Activated CD4-positive, alpha-beta memory T cell treated with anti-CD3 and anti-CD28 coated beads, Interleukin-2, amount 10 ng/mL, durations not matched to agents 7 days and 5 days (primary cell): ENCODE measurements at places on chromosomes 6 and 20. TPM values are rescaled to one million over a fixed set of nuclear protein-coding genes. Genes with fewer than 3 reads are reported as not detected.

The SIRPG gene
- 109 TPM for total RNA-seq

DNA sequence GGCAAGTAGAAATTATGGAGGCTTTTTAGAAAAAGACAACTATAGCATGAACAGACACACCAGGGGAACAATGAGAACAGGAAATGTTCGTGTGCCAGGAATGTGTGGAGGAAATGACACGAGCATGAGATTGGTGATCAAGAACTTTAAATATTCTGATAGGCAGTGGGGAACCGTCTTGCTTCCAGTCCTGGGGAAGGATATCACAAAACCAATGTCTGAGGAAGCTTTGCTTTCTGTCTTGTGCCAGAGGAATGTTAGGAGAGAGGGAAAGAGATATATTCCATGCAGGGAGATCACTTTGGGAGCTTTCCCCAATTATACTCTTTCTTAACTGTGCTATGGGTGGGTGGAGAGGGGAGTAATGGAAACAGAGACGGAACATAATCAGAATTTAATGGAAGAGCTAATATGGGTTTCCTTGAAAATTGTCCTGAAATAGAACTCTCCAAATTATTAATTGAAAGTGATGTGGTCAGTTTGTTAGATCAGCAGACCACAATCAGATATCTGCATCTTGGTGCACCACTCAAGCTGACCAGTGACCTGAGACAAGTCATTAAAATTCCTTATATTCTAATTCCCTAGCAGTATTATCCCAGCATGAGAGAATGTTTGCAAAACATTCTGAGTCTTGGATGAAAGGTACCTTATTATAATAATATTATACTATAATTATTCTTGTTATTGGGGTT lies 178.2 kb downstream of the SOX4 start:
- no peaks in the 10 kb centered on the region for H3K27me3 ChIP-seq
- H3K36me3 ChIP-seq = no peaks in the 10 kb centered on the region
- no peak overlapping the region for H3K27ac ChIP-seq
- no peaks in the 10 kb centered on the region for H3K4me1 ChIP-seq
- H3K4me3 ChIP-seq = no peak overlapping the region

- no peak overlapping the region for H3K4me3 ChIP-seq
- H3K4me1 ChIP-seq = peaks cover 10% of the 10 kb centered on the region
- H3K36me3 ChIP-seq = no peaks in the 10 kb centered on the region
Observed at GRCh38 chr6:43143235-43144128, 27.6 kb upstream of the SRF start.

GRCh38 chr6:69622230-69622629 lies 174.6 kb downstream of the LMBRD1 start:
- H3K27ac ChIP-seq = no peak overlapping the region
- H3K27me3 ChIP-seq = peaks cover 15% of the 10 kb centered on the region
- DNase-seq = no peak
- H3K4me1 ChIP-seq = no peaks in the 10 kb centered on the region
- H3K4me3 ChIP-seq = no peak overlapping the region
- no peaks in the 10 kb centered on the region for H3K36me3 ChIP-seq

DNA sequence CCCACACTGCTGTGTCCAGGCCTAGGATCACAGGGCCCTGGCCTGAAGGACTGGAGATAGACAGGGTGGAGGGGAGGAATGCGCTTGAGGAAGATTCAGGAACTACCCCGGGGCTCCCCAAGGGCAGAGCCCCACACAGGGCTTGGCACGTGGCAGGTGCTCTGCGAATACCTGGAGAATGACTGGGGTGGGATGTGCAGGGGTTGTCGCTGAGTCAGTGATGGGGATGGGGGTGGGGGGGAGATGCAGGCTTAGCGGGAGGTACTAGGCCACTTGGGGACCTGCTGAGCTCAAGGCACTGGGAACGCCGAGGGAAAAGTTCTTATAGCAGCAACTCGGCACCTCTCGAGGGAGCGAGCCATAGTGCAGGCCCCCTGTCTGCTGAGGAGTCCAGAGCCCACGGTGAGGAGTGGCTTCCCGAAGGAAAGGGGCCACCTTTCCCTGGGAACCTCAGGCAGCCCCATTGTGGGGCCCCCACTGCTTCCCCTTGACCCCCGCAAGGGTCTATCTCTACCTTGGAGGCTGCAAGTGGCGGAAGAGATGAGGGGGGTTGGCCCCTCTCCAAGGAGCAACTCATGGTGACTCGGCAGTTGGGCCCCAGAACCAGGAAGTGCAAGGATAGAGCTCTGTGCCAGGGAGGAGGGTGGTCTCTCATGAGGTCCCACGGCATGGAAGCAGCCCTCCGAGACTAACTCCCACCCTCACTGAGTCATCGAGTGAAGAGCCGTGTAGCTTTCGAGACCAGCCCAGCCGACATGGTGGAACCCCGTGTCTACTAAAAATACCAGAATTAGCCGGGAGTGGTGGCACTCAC lies 33.1 kb downstream of the SRC start:
- no peaks in the 10 kb centered on the region for H3K36me3 ChIP-seq
- peaks cover 11% of the 10 kb centered on the region for H3K4me1 ChIP-seq
- no peak for DNase-seq

GRCh38 chr6:129683601-129684322 lies 26.2 kb downstream of the ARHGAP18 start:
- H3K4me1 ChIP-seq = peaks cover 64% of the 10 kb centered on the region
- H3K27me3 ChIP-seq = no peaks in the 10 kb centered on the region
- H3K27ac ChIP-seq = peak overlapping the region; percentile 83
- peak overlapping the region; percentile 36 for H3K4me3 ChIP-seq
- peaks cover 9% of the 10 kb centered on the region for H3K36me3 ChIP-seq

GRCh38 chr20:14553774-14554534 lies 216.5 kb upstream of the FLRT3 start:
- H3K4me1 ChIP-seq = no peaks in the 10 kb centered on the region
- DNase-seq = no peak
- no peaks in the 10 kb centered on the region for H3K27me3 ChIP-seq

DNA sequence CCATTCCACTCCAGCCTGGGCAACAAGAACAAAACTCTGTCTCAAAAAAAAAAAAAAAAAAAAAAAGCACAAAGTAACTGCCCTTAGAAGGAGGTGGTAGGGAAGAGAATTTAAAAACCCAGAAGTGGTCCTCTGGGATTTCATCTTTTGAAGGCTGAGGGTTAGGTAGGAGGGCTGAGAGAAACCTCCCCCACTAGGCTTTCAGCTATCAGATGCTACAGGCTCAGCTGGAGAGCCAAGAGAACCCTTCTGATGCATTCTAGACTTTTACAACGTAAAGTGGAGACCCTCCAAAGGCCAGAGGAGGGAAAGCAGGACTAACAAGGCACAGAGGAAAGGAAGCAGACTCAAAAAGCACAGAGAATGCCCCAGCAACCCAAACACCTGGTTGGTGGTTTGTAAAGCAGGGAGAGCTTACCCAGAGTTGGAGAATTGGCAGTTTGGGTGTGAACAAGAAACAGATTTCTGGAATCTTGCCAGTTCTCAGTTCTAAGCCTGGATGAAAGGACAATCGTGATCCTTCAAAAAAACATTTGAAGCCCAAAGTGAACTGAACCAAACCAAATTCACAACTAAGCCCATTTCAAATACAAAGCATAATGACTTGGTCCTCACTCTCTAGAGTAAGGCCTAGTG lies 23.2 kb upstream of the SPAG4 start:
- no peak overlapping the region for H3K4me3 ChIP-seq
- H3K4me1 ChIP-seq = no peaks in the 10 kb centered on the region

The SNAP91 gene
- total RNA-seq = not detected

DNA sequence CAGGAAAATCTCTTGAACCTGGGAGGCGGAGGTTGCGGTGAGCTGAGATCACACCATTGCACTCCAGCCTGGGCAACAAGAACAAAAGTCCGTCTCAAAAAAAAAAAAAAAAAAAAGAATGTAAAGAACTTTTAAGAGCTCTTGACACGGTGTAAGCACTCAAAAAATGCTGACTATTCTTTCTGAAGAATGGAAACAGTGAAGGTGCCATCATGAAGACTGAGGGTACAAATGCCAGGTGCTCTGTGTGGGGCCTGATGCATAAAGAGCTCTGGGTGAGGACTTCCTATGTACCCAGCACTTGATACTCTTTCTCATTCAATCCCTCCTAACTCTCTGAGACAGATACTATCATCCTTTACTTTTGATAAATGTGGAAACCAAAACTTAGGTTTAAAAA lies 45.0 kb upstream of the ENPP5 start:
- peaks cover 4% of the 10 kb centered on the region for H3K4me1 ChIP-seq
- DNase-seq = no peak
- H3K4me3 ChIP-seq = no peak overlapping the region
- no peak overlapping the region for H3K27ac ChIP-seq
- peaks cover 8% of the 10 kb centered on the region for H3K27me3 ChIP-seq

The FAM217A gene
- not detected for total RNA-seq

DNA sequence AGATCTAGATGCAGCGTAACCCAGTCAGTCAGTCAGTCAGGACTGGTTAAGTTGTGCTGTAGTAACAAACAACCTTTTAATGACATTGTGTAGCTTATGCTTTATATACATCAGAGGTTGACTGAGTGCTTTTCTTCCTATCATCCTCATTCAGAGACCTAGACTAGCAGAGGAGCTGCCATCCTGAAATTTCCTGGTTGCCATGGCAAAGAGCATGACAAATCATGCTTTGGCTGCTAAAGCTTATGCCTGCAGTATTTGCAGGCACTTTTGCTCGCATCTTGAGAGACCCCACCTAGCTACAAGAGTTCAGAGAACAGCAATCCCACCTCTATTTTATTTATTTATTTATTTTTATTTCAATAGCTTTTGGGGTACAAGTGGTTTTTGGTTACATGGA lies 244.0 kb downstream of the BTBD3 start:
- H3K4me3 ChIP-seq = no peak overlapping the region
- DNase-seq = no peak
- H3K27ac ChIP-seq = no peak overlapping the region
- no peaks in the 10 kb centered on the region for H3K36me3 ChIP-seq

The PSMB9 gene
- total RNA-seq = 372 TPM

GRCh38 chr6:137191670-137192069 lies 18.2 kb upstream of the IL22RA2 start:
- peaks cover 11% of the 10 kb centered on the region for H3K36me3 ChIP-seq
- no peaks in the 10 kb centered on the region for H3K27me3 ChIP-seq
- peaks cover 3% of the 10 kb centered on the region for H3K4me1 ChIP-seq

DNA sequence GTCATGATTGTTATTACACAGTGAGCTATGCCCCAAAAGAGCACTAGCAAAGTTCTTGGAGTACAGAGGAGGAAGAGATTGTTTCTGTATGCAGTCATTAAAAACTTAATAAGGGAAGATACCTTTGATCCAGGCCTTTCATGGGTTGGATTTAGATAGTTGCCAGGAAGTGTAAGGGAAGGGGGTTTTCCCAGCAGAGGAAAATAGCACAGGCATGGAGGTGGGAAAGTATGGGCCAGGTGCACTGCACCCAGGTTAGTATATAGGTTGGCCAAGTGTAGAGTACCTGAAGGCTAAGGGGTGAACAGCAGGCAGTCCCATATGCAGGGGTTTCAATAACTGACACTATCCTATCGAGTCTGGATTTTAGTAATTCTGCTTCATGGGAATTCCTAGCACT lies 101.4 kb downstream of the SOBP start:
- H3K4me3 ChIP-seq = no peak overlapping the region
- H3K27me3 ChIP-seq = peaks cover 53% of the 10 kb centered on the region
- no peaks in the 10 kb centered on the region for H3K36me3 ChIP-seq

The CCN6 gene
- total RNA-seq = not detected

- H3K27ac ChIP-seq = no peak overlapping the region
- no peak for DNase-seq
- H3K27me3 ChIP-seq = no peaks in the 10 kb centered on the region
- H3K4me1 ChIP-seq = no peaks in the 10 kb centered on the region
Observed at GRCh38 chr6:52969359-52969758, 25.7 kb downstream of the GSTA4 start.

- H3K4me1 ChIP-seq = peaks cover 42% of the 10 kb centered on the region
- peaks cover 4% of the 10 kb centered on the region for H3K36me3 ChIP-seq
- no peaks in the 10 kb centered on the region for H3K27me3 ChIP-seq
Observed at GRCh38 chr6:14857001-14857400, 388.9 kb upstream of the JARID2 start.

- H3K4me3 ChIP-seq = no peak overlapping the region
- H3K36me3 ChIP-seq = no peaks in the 10 kb centered on the region
- peaks cover 2% of the 10 kb centered on the region for H3K27me3 ChIP-seq
- H3K27ac ChIP-seq = no peak overlapping the region
- DNase-seq = no peak
Observed at GRCh38 chr20:51837876-51838420, 35.6 kb upstream of the SALL4 start.

DNA sequence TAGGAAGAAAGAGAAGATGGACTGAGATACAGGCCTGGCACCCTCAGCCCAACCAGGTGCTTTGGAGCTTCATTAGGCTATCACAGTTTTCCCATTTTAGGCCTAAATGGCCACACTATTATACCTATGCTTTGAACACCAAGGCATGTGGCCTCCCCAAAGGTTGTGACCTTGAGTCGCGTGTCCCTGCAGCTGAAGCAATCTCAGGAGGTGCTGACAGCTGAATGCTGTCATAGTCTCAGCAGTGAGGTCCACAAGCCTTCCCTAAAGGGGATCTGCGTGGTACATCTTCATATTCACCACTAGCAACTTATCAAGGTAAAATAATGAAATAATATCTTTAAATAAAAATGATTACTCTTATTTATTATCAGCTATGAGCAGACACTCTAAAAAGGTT lies 707.9 kb upstream of the NRSN1 start:
- H3K27me3 ChIP-seq = no peaks in the 10 kb centered on the region
- no peak for DNase-seq
- H3K36me3 ChIP-seq = no peaks in the 10 kb centered on the region
- H3K27ac ChIP-seq = no peak overlapping the region
- H3K4me1 ChIP-seq = no peaks in the 10 kb centered on the region

The TTLL9 gene
- total RNA-seq = not detected

DNA sequence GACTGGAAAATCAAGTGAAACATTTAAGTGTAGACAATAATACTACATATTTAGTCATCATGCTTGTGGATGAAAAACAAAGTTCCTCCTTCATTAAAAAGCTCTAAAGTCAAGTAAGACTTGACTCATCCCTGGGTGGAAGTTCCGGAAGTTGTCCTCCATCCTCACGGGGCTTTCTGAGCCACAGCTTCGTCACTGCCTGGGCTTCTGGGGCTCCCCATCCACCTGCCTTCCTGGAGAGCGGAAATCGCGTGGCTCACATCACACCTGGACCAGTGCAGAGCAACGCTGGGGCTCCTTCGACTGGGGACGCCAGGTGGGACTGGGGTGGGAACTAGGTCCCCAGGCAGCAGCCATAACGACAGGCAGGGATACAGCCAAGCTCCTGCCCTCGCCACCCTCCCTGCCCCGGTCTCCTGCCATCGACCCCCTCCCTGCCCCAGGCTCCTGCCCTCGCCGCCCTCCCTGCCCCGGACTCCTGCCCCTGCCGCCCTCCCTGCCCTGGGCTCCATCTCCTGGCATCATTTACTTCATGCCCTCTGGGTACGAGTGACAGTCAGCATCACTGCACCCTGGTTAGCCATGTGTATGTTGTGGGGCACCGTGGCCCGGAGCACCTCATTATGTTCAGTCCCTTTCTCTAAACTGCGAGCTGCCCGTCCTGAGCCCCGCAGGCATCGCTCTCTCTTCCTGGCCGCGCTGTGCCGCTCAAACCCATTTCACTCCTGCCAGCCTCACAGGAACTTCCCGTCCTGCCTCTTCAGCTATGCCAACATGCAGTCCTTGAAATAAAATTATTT lies 12.9 kb downstream of the THBS2 start:
- H3K4me3 ChIP-seq = no peak overlapping the region
- DNase-seq = no peak
- no peaks in the 10 kb centered on the region for H3K36me3 ChIP-seq
- no peaks in the 10 kb centered on the region for H3K4me1 ChIP-seq

The SRSF12 gene
- total RNA-seq = not detected

- no peak for DNase-seq
- H3K4me1 ChIP-seq = peaks cover 59% of the 10 kb centered on the region
- H3K4me3 ChIP-seq = no peak overlapping the region
- H3K27me3 ChIP-seq = no peaks in the 10 kb centered on the region
- peak overlapping the region; percentile 42 for H3K27ac ChIP-seq
- peaks cover 63% of the 10 kb centered on the region for H3K36me3 ChIP-seq
Observed at GRCh38 chr6:149118737-149119653, 198.5 kb upstream of the TAB2 start.

The OR2B6 gene
- total RNA-seq = not detected
